ENCODE measurements at places on chromosomes 4 and X. TPM values are rescaled to one million over a fixed set of nuclear protein-coding genes. Genes with fewer than 3 reads are reported as not detected.
A peak's percentile ranks its signal among the peaks of the same experiment; 100 is the strongest.

NDST4 gene
- total RNA-seq: not detected

GRCh38 chrX:45743906-45744625 lies 543.4 kb upstream of the DIPK2B start:
- no peak for DNase-seq
- peaks cover 5% of the 10 kb centered on the region for H3K36me3 ChIP-seq
- H3K27ac ChIP-seq: no peak overlapping the region
- H3K4me1 ChIP-seq: no peaks in the 10 kb centered on the region
- H3K4me3 ChIP-seq: no peak overlapping the region
- H3K27me3 ChIP-seq: no peaks in the 10 kb centered on the region

- H3K4me1 ChIP-seq: peaks cover 3% of the 10 kb centered on the region
- DNase-seq: no peak
- no peak overlapping the region for H3K4me3 ChIP-seq
- no peak overlapping the region for H3K27ac ChIP-seq
Measured at GRCh38 chr4:170007113-170007512, 19.1 kb downstream of the MFAP3L start.

DNA sequence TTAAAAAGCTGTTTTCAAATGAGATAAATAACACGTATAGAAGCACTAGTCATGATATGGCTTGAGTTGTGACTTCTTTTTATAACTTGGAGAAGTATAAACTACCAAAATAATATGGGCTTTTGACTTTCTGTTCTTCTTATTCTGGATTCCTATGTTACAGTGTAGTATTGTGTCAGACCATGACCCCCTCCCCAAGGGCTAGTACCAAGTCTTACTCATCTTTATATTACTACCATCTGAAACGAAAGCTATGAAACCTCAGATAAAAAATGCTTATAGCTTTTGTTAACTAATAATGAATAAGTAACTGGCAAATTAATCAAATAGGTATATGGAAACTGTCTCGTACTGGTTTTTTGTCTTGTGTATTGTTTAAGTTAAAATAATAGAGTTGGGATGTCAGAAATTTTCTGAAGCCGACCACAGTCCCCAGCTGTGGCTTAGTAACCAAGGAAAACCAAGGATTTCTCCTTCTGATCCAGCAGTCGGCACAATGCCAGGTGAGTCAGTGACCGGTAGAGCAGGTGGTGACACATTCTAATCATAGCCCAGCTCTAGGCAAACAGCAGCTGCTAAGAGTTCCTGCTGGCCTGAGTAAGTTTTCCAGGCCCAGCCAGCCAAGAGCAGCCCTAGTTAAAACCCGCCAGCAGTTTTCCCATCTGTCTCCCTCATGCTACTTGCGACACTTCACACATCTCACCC lies 163.3 kb upstream of the PRDX4 start:
- no peaks in the 10 kb centered on the region for H3K4me1 ChIP-seq
- no peaks in the 10 kb centered on the region for H3K27me3 ChIP-seq
- DNase-seq: peak; percentile 37
- H3K4me3 ChIP-seq: no peak overlapping the region

DNA sequence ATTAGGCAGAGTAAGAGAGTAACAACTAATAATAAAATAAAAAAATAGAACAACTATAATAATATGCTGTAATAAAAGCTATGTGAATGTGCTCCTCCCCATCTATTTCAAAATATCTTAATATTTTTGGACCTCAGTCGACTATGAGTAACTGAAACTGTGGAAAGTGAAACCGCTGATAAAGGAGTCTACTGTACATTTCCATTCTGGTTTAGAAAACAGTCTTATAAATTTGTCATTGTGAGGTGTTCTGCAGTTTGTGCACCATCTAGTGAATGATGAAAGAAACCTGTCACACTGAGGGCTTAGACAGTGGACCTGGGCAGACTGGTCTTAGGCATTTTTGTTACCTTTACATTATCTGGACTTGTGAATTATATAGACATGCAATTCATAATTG lies 42.0 kb downstream of the TMEM150C start:
- DNase-seq: no peak
- H3K36me3 ChIP-seq: no peaks in the 10 kb centered on the region
- H3K27me3 ChIP-seq: no peaks in the 10 kb centered on the region
- H3K4me1 ChIP-seq: no peaks in the 10 kb centered on the region
- no peak overlapping the region for H3K27ac ChIP-seq

DNA sequence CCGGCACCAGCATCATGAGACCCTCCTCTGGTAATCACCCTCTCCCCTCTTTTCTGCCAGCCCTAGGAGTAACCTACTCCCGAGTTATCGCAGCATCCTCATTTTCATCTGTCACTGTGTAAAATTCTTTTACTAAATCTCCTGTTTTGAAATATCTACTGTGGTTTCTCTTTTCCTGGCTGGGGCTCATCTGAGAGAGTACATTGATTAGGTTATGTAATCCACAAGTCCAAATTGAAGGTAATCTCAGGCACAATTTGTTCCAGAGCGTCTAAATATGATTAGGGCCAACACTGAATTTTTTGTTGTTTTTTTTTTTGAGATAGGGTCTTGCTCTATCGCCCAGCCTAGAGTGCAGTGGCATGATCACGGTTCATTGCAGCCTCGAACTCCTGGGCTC lies 142.4 kb downstream of the SMIM20 start:
- DNase-seq: no peak
- no peaks in the 10 kb centered on the region for H3K4me1 ChIP-seq
- H3K27me3 ChIP-seq: no peaks in the 10 kb centered on the region
- no peak overlapping the region for H3K4me3 ChIP-seq
- no peaks in the 10 kb centered on the region for H3K36me3 ChIP-seq
- H3K27ac ChIP-seq: no peak overlapping the region

All from kidney (tissue), 22 donors.